ENCODE measurements at places on chromosomes 12 and 14.

DNA sequence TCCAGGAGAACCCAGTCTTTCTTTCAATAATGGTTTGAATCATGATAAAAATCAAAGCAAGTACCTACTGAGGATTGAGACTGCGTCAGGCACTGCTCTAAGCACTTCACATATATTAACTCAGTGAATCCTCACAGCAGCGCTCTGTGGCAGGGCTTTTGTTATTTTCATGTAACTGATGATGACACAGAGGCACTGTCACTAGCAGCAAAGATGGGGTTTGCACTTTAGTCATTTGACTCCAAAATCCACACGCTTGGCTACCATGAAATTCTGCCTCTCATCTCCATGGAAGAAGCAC, 98.8 kb upstream of the GSC start:
- no peaks in the 10 kb centered on the region for H3K36me3 ChIP-seq
- no peak for DNase-seq
- H3K4me3 ChIP-seq, result no peak overlapping the region
- H3K27me3 ChIP-seq, result peaks cover 1% of the 10 kb centered on the region
- H3K27ac ChIP-seq, result no peak overlapping the region
- no peaks in the 10 kb centered on the region for H3K4me1 ChIP-seq

- H3K27me3 ChIP-seq, result no peaks in the 10 kb centered on the region
- H3K27ac ChIP-seq, result no peak overlapping the region
- no peak overlapping the region for H3K4me3 ChIP-seq
- no peak for DNase-seq
Observed at GRCh38 chr14:34668111-34668510, 38.2 kb upstream of the SNX6 start.

- H3K4me3 ChIP-seq, result no peak overlapping the region
- H3K27me3 ChIP-seq, result no peaks in the 10 kb centered on the region
- H3K4me1 ChIP-seq, result no peaks in the 10 kb centered on the region
- no peak overlapping the region for H3K27ac ChIP-seq
Observed at GRCh38 chr12:89597770-89598169, 71.9 kb upstream of the POC1B start.

DNA sequence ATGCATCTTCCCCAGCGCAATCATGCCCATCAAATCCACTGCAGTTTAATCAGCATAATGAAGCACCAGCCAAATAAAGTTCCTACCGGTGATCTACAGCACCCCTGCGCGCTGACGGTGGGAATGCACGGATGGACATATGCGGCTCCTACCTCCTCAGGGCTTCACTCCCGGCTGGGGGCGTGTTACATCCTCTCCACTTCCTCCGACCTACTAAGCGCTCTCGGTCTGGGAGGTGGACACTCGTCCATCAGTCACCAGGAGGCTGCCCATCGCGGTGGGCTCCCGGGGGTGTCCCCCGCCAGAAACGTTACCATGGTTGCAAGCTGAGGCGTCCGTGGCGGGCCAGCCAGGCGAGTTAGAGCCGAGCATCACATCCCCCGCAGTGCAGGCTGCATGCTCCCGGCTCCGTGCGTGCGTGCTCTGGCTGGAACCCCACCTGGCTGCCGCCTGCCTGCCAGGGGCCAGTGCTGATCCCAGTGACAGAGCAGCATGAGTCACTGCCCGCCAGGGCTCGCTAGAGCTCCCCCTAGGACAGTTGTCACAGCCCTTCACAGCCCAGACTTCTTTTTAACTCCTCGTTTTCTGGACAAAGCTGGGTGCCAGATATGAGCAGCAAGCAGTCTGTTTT, 73.0 kb downstream of the CIT start:
- no peak overlapping the region for H3K4me3 ChIP-seq
- DNase-seq, result no peak
- H3K4me1 ChIP-seq, result no peaks in the 10 kb centered on the region
- no peak overlapping the region for H3K27ac ChIP-seq

DNA sequence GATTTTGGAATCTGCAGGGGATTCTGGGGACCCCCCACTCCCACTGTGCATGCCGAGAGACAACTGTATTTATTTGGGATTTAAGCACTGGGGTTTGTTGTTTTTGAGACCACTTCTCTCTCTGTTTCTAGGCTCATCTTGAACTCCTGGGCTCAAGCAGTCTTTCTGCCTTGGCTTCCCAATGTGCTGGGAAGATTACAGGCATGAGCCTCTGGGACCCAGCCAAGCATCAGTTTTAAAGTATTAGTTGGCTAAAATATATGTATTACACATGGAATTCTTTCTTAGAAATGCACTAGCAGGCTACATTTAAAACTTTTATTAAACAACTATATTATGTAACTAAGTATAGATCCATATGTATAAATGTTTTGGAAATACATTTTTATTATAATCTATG, 78.3 kb downstream of the AEBP2 start:
- H3K27me3 ChIP-seq, result no peaks in the 10 kb centered on the region
- no peak overlapping the region for H3K27ac ChIP-seq
- H3K4me3 ChIP-seq, result no peak overlapping the region
- peaks cover 25% of the 10 kb centered on the region for H3K36me3 ChIP-seq

- H3K36me3 ChIP-seq, result no peaks in the 10 kb centered on the region
- H3K4me1 ChIP-seq, result no peaks in the 10 kb centered on the region
- H3K27me3 ChIP-seq, result no peaks in the 10 kb centered on the region
- no peak overlapping the region for H3K4me3 ChIP-seq
Observed at GRCh38 chr12:125797421-125798175, 732.4 kb downstream of the AACS start.

- H3K27ac ChIP-seq, result no peak overlapping the region
- no peak for DNase-seq
- H3K4me3 ChIP-seq, result no peak overlapping the region
- peaks cover 11% of the 10 kb centered on the region for H3K36me3 ChIP-seq
- H3K4me1 ChIP-seq, result peaks cover 9% of the 10 kb centered on the region
Observed at GRCh38 chr12:124537525-124538193, 29.8 kb downstream of the NCOR2 start.

GRCh38 chr14:87526731-87527130, 466.3 kb downstream of the GALC start:
- H3K4me3 ChIP-seq, result no peak overlapping the region
- H3K27me3 ChIP-seq, result no peaks in the 10 kb centered on the region
- no peaks in the 10 kb centered on the region for H3K36me3 ChIP-seq
- no peak overlapping the region for H3K27ac ChIP-seq
- no peaks in the 10 kb centered on the region for H3K4me1 ChIP-seq
- no peak for DNase-seq

DNA sequence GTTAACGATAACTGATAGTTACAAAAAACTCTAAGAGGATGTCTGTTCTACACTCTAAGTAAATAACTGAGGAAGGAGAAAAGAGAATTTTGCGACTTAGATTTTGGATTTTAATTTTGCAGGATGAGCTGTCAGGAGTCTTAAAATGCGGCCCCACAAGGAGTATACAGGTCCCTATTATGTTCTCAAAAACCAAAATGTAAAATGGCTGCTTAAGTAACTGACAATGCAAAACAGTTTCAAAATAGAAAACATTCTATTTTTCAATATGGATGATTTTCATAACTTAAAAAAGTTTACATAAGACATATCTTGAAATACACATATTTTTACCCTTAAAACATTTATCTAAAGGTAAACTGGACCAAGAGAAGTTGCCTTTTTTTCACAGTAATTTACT, 2.6 kb downstream of the CD69 start:
- H3K36me3 ChIP-seq, result peaks cover 41% of the 10 kb centered on the region
- H3K4me3 ChIP-seq, result peak overlapping the region; percentile 90
- no peaks in the 10 kb centered on the region for H3K27me3 ChIP-seq
- H3K4me1 ChIP-seq, result peaks cover 31% of the 10 kb centered on the region

DNA sequence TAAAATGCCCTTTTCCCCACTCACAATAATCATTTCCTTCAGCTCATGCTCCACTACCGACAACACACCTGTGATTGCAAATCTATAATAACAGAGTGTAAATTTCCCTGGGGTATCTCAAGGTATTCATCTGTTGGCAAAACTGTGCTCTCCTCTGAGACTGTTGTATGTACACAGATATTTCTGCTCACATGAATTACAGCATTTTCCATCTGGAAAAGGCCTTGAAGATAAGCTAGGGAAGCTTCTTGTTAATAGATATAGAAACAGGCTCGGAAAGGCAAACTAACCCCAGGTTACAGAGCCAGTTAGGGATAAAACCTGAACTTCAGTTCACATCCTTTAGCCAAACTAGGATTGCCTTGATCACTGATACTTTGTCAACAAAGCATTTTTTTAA, 210.4 kb upstream of the KRR1 start:
- no peaks in the 10 kb centered on the region for H3K4me1 ChIP-seq
- H3K27me3 ChIP-seq, result no peaks in the 10 kb centered on the region
- no peak for DNase-seq

- H3K4me3 ChIP-seq, result no peak overlapping the region
- no peaks in the 10 kb centered on the region for H3K4me1 ChIP-seq
- no peaks in the 10 kb centered on the region for H3K27me3 ChIP-seq
Observed at GRCh38 chr14:52895000-52895399, 55.9 kb downstream of the FERMT2 start.

- H3K4me1 ChIP-seq, result no peaks in the 10 kb centered on the region
- no peak overlapping the region for H3K27ac ChIP-seq
- no peak overlapping the region for H3K4me3 ChIP-seq
Observed at GRCh38 chr14:89787525-89787924, 167.0 kb downstream of the EFCAB11 start.

GRCh38 chr12:52942901-52943181, 6.1 kb upstream of the KRT18 start:
- DNase-seq, result no peak
- no peaks in the 10 kb centered on the region for H3K4me1 ChIP-seq
- H3K27ac ChIP-seq, result no peak overlapping the region

DNA sequence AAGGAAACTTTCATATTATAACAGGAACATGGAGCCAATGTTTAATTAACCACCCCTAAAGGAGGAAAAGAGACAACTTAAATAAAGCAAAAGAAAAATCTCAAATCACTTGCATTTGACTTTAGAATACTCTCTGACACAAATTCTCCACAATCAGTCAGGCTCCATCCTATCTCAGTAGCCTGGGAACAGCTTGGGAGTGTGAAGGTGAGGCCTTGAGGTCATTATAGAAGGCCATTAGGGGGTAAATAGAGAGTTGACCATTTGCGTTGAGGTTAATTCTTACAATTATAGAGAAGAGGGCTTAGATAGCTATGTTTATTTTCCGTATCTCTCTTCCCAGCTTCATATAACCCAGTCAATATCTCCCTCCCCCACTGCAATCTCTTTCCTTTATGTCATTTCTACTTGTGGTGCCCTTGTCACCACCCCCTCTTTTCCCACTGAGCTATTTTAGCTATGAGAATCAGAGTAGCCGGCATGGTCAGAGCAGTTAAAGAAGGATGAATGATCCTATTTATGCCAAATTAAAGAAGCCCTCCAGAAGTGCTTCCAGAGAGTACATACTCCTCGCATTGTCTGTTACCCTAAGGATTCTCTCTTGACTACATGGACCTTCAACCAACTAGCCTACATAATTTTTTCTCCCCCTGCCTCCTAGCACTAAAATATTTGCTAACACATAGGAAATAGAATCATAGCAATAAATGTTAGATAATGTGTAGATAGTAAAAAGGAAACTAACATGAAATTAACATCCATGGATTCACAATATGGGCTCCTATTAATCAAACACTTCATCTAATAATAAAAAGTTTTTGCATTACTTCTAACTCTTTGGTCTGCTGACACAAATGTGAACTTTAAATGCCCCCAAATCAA, 135.2 kb upstream of the KRR1 start:
- H3K4me1 ChIP-seq, result no peaks in the 10 kb centered on the region
- H3K27ac ChIP-seq, result no peak overlapping the region
- H3K4me3 ChIP-seq, result no peak overlapping the region
- no peaks in the 10 kb centered on the region for H3K27me3 ChIP-seq

- H3K4me1 ChIP-seq, result peaks cover 6% of the 10 kb centered on the region
- H3K4me3 ChIP-seq, result no peak overlapping the region
- H3K27me3 ChIP-seq, result no peaks in the 10 kb centered on the region
- peaks cover 3% of the 10 kb centered on the region for H3K36me3 ChIP-seq
- H3K27ac ChIP-seq, result no peak overlapping the region
Observed at GRCh38 chr14:104781271-104782077, 14.1 kb downstream of the AKT1 start.

DNA sequence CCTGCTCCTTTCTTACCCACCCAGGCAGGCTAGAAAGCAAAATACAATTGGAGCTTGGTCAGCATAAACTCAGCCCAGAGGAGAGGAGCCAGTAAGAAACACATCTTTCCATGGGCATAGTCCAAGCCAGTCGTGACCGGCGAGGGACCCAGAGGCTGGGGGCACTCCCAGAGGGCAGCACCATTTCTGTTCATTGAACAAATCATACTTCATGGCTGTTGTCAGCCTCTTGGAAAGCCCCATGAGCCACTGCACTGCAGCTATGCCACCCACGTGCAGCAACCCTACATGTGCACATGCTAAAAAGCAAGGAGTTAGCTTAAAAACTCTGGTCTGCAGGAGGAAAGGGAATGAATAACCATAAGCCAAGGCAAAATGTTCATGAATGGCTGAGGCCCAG, 90.0 kb upstream of the CDKN3 start:
- H3K27ac ChIP-seq, result no peak overlapping the region
- H3K4me1 ChIP-seq, result no peaks in the 10 kb centered on the region
- H3K27me3 ChIP-seq, result no peaks in the 10 kb centered on the region
- no peak for DNase-seq

DNA sequence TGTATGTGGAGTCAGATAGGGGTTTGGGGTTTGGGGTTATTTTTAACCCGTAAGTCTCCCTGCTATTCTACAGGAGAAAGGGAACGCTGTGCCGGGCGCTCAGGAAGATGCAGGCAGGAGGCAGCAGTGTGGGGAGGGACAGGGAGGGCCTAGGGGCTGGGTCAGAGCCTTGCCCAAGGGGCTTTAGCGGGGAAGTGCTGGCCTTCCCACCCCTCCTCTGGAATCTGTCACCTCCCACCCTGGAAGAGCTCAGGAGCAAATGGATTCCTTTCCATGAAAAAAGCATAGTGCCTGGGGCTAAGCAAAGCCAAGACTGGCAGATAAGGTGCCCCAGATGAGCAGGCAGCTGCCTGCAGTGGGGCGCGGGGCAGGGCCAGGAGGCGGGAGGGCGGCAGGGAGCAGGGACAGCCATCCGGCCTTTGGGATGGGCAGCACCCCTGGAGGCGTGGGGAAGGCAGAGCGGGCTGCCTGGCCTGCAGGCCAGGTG, 7.3 kb upstream of the INF2 start:
- no peak for DNase-seq
- H3K27ac ChIP-seq, result no peak overlapping the region
- no peaks in the 10 kb centered on the region for H3K27me3 ChIP-seq
- no peak overlapping the region for H3K4me3 ChIP-seq

GRCh38 chr12:51932218-51933076, 19.1 kb upstream of the ACVR1B start:
- no peak overlapping the region for H3K4me3 ChIP-seq
- H3K27ac ChIP-seq, result no peak overlapping the region
- H3K36me3 ChIP-seq, result no peaks in the 10 kb centered on the region
- no peaks in the 10 kb centered on the region for H3K4me1 ChIP-seq
- no peaks in the 10 kb centered on the region for H3K27me3 ChIP-seq

All from effector memory CD4-positive, alpha-beta T cell (primary cell).